ENCODE measurements at places on chromosomes 1 and 21.

GRCh38 chr1:67345556-67345955 lies 37.9 kb downstream of the IL12RB2 start:
- peaks cover 9% of the 10 kb centered on the region for H3K4me1 ChIP-seq
- no peaks in the 10 kb centered on the region for H3K36me3 ChIP-seq
- H3K27me3 ChIP-seq = peaks cover 3% of the 10 kb centered on the region

DNA sequence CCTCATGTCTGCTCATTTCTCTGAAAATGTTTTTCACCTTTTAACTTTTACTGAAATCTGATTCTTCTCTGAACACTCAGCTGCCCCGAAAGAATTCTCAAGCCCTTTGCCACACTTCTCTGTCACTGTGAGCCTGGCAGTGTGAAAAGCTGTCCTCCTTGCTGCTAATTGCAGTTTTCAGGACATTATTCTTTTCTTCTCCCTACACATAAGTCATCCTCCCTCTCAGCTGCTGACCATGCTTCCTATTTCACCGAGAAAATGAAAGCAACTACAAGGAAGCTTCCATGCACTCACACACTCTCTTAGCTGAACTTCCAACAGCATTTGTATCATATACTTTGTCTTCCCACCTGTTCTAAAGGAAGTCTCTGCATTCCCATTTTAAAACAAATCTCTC lies 15.8 kb downstream of the OLFM3 start:
- H3K4me3 ChIP-seq = no peak overlapping the region
- H3K27me3 ChIP-seq = no peaks in the 10 kb centered on the region
- peaks cover 5% of the 10 kb centered on the region for H3K4me1 ChIP-seq
- H3K27ac ChIP-seq = no peak overlapping the region
- no peaks in the 10 kb centered on the region for H3K36me3 ChIP-seq

DNA sequence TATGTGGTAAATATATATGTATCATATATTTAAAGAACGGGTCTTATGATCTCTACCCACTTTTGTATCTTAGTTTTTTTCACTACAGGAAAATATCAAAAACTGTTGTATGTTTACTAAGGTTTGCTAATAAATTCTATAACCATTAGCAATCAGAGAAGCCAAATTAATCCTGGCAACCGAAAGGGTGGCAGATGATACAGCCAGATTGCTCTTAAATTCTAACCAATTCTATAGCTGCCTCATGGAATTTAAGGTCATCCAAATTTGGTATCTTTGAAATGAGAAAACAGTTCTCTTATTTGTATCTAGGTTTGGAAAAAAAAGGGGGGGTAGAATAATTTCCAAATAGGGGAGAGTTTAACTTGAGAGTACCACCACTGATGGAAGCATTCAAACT lies 591.2 kb downstream of the SMYD3 start:
- H3K36me3 ChIP-seq = peaks cover 12% of the 10 kb centered on the region
- no peaks in the 10 kb centered on the region for H3K27me3 ChIP-seq
- no peaks in the 10 kb centered on the region for H3K4me1 ChIP-seq
- DNase-seq = no peak
- no peak overlapping the region for H3K27ac ChIP-seq
- H3K4me3 ChIP-seq = no peak overlapping the region

DNA sequence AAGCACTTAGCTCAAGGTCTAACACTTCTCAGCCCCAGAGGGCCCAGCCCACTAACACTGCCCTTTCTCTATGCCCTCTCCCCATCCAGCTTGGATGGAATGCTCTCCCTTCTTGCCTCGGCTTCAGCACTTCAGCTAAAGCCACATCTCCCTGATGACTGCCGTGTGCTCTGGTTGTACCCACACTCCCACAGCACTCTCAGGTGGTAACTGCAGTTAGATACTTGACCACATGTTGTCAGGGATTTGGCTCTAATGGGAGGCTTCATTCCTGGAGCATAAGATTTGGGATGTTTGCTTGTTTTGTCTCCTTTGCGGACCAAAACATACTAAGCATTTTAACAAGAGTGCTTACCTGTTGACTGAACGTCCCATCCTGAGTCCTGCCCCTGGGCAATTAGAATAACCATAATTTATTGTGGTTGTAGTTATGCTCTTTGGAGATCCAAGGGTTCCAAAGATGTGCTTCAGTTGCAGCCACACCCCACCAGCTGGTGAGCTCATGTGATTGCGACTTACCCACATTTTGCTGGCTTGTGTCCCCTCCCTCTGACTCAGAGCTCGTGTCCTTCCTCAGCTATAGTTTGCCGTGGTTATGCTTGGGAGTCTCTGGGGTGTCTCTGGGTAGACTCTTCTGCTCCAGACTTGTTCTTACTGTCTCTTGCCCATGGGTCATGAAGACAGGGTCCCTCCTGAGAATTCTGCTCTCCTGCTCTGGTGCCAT lies 7.7 kb upstream of the SLC26A9 start:
- H3K4me3 ChIP-seq = no peak overlapping the region
- H3K4me1 ChIP-seq = no peaks in the 10 kb centered on the region
- H3K27me3 ChIP-seq = peaks cover 9% of the 10 kb centered on the region
- H3K36me3 ChIP-seq = no peaks in the 10 kb centered on the region
- no peak for DNase-seq

DNA sequence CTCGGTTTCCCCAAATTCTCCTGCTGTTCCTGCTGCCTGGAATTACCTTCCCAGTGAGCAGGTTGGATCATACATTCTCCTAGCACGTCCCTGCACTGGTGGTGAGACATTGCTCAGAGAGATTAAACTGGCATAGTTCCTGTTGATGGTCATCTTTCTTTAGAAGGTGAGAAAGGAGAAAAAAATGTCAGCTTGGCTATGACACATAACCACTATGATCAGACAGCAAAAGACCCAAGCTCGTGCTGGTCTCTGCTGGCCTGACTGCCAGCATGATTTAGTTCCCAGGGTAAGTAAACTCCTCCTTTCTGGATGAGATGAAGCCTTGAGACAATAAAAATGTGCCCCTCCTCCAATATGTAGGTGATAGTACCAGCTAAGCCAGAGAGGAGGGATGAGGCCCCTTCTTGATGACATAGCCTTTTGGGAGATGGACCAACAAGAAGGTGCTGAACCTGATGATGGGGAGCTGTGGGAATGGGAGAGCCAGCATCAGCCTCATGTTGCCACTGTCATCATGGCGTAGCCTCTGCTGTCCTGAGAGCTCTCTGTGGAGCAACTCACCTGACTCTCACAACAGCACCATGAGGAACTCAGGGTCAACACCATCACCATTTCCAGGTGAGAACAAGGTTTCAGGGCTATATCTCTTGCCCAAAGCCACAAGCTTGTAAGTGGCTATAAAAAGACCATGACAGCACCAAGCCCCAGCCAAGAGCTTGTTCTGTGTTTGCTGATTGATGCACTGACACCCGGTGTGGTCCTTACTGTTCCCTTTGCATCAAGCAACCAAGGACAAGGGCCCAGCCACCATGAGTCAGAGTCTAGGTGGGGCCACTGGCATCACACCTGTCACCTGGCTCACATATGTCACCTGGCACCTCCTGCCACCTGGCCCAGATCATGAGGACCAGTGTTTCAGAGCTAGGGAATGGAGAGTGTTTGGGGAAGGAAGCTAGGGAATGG lies 200.0 kb downstream of the MATN1 start:
- no peak for DNase-seq
- no peak overlapping the region for H3K4me3 ChIP-seq
- H3K27ac ChIP-seq = peak overlapping the region; percentile 71
- H3K27me3 ChIP-seq = peaks cover 22% of the 10 kb centered on the region

DNA sequence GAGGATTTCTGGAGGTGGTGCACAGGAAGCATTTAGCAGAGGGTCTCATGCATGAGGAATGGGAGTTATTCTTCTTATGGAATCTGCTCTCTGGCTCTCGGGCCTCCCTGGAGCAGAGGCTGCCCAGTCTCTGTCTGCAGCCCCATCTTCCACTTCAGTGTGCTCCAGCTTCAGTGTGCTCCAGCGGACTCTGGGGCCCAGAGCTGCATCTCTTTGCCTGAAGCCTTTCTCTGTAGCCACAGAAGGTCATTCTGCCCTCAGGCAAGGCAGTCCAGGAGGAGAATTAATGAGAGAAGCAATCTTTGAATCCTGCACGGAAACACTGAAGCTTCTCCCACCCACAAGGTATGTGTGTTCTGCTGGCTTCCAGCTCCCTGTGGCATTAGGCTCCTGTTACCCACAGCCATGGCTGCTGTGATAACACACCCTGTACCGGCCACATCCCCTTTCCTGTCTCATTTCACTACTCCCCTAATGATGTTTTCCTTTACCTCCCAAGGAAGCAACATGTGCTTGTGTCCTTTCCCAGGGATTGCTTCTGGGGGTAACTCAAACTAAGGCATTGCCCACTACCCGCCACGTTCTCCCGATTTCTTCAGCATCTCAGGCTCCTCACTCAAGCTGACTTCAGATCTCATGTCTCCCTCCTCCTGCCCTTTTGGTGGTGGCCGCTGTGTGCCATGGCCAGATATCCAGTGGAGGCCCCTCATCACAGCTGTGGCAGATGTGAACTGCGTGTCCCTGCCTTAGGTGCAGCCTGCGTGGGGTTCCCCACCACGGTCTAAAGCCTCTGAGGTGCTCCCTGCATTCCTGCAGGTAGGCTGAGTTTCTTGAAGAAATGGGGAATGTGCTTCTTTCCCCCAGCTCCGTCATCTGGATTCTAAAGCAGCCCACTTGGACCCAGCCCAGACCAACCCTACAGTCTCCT lies 181.2 kb upstream of the GALNT2 start:
- H3K36me3 ChIP-seq = no peaks in the 10 kb centered on the region
- H3K27me3 ChIP-seq = no peaks in the 10 kb centered on the region
- no peak overlapping the region for H3K4me3 ChIP-seq
- peak overlapping the region; percentile 19 for H3K27ac ChIP-seq
- DNase-seq = no peak
- no peaks in the 10 kb centered on the region for H3K4me1 ChIP-seq

Data from neural crest cell (in vitro differentiated cells).